ENCODE measurements at places on chromosomes 13 and 19.

DNA sequence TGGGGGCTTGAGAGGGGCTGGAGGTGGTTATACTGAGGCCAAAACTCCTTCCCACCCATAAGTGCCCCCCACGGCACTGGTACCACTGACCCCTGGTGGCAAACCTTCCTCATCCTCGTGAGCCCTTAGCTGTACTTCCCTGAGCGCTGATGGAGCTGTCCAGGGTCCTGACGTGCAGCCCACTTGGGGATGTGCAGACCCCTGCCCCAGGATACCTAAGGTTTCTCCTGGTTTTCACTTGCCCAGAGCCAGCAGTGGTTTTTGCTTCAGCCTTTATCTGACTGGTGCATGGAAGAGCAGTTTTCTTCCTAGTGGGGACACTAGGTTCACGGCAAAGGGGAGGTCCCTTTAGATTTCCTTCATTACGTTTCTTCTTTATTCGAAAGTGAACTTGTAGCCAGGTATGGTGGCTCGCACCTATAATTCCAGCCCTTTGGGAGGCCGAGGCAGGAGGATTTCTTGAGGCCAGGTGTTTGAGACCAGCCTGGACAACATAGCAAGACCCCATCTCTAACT lies 28.7 kb upstream of the KCTD15 start:
- no peak for DNase-seq

- no peak for DNase-seq
Measured at GRCh38 chr19:3151563-3152418, 16.0 kb downstream of the GNA15 start.

- DNase-seq, result no peak
Measured at GRCh38 chr19:34317311-34317927, 47.6 kb upstream of the GPI start.

GRCh38 chr13:97757807-97758206 lies 195.7 kb upstream of the IPO5 start:
- no peak for DNase-seq

GRCh38 chr19:4582980-4583842 lies 23.7 kb upstream of the SEMA6B start:
- no peak for DNase-seq

DNA sequence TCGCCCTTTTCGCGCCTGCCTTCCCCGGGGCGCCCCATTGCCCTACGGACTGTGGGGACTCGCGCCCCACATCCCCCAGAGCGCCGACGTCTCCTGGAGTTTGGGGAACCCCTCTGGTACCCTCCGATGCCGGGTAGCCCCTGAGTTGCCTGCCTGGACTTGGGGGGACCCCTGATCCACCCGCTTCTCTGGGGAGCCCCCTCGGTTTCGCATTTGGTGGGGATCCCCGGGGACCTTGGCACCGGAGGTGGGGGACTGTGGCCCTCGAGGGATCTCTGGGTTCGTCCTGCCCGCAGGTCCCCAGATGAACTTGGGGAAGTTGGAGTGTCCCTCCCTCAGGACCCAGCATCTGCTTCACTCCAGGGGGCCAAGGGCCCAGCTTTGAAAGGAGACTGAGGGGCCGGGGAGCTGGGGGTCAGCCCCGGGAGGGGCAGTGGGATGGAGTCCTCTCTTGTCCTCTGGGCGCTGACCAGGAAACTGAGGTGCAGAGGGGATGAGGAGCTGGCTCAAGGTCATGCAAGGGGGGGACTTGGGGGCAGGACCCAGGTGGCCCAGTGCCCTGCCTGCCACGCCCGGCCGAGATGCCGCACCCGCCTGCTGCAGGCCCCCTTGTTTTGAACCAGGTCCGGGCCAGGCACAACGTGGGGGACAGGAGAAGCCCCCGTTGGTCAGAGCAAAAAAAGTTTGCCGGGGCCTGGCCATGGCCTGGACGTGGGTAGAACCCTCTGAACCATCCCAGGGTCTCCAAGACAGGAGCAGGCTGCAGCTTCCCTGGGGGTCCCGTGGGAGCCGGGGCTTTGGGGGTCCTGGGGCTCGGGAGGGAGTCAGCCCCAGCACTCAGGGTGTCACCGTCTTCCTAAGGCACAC lies 1.0 kb downstream of the EFNA2 start:
- no peak for DNase-seq

GRCh38 chr13:46641274-46642081 lies 88.5 kb downstream of the LRCH1 start:
- DNase-seq, result no peak

GRCh38 chr13:76796851-76797250 lies 89.4 kb downstream of the KCTD12 start:
- no peak for DNase-seq

DNA sequence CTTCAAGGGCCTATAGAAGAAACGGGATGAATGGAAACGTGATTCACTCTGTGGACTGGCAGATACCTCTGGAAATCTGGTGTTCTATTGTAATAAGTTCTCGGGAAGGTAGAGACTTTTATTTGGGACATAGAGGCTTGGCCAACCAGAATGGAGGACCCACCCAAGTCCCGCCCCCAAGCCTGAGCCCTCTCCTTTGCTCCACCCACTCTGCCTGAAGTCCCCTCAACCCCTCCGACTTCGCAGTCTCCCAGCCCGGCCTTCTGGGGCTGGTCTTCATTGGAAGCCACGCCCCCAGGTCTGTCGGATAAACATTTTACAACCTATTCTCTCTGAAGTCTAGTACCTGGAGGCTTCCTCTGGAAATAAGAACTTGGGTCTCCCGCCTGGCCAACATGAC lies 16.9 kb downstream of the FBXL12 start:
- no peak for DNase-seq

GRCh38 chr13:33231339-33231738 lies 54.2 kb downstream of the STARD13 start:
- DNase-seq, result no peak

DNA sequence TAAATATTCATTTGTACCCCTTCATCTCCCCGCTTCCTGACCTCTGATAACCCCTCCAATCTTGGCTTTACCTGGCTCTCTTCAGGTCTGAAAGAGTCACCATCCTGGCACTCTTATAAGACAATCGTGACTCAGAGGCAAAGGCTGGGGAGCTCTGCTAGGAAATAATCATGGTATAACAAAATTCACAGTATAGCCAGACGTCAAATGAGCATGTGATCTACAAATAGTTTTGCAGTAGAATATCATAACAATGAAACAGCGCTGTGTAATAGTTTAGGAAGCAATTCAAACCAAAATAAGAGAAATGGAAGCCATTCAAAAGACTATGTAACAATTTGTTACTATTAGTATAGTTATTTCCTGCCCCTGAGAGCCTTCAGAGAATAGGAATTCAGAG lies 34.2 kb downstream of the RXFP2 start:
- no peak for DNase-seq

- no peak for DNase-seq
Measured at GRCh38 chr13:47036294-47037008, 139.6 kb upstream of the HTR2A start.

GRCh38 chr13:105847527-105848291 lies 687.8 kb downstream of the EFNB2 start:
- no peak for DNase-seq

- no peak for DNase-seq
Measured at GRCh38 chr13:59488436-59488835, 675.3 kb downstream of the DIAPH3 start.

DNA sequence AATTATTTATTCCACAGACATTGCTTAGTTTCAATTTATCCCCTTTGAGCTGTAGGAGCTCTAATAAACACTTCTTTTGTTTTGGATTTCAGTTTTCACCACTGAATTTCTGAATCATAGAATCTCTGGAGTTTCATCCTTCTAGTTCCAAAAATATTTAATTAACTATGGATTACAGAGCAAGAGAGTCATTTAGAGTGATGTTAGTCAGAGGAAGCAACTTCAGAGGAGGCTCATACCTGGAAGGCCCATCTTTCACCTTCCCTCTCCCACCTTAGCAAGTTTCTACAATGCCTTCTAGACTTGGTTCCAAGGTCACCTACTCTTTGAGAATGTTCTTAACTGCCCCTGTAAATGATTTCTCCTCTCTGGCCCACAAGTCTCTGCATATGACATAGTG lies 353.2 kb downstream of the SPRY2 start:
- no peak for DNase-seq

- DNase-seq, result no peak
Measured at GRCh38 chr13:44278166-44278565, 95.5 kb upstream of the SERP2 start.

DNA sequence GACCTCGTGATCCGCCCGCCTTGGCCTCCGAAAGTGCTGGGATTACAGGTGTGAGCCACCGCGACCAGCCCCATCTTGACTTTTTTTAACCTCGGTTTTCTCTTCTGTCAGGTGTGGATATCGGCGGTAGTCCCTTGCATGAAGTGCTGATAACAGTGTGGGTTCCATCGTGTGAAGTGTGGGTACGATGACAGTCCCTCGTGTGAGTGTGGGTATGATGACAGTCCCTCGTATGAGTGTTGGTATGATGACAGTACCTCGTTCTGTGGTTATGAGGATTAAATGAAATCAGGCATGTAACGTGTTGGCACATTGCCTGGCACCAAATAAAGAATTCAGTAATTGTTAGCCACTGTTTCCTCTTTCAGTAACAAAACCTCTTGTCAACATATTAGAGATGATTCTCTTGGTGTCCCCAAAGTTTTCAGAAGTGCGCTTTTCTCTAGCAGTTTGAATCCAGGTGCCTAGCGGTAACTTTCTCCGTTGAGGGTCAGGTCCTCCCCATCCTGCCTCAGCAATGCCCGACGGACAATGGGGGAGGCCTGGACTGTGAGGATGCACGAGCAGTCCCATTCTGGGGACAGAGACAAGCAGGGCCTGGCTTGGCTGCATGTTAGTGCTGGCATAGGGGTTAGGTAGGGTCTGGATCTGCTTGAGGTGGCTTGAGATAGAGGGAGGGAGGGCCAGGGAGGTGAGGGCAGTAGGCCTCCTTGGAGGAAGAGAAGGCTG lies 15.3 kb downstream of the GATAD2A start:
- DNase-seq, result no peak

GRCh38 chr13:34942732-34943435 lies 814 bp downstream of the NBEA start:
- no peak for DNase-seq

DNA sequence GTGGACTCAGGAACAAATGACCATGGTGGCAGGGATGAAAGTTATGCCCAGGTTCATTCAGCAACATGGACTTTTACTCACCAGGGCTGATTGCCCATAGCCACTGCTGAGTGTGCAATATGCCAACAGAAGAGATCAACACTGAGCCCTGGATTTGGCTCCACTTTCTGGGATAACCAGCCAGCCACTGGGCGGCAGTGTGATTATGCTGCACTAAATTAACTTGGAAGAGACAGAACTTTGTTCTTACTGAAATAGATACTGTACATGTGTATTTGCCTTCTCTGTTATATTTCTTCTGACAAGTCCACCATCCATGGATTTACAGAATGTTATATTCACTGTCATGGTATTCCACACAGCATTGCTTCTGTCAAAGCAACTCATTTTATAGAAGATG lies 257.4 kb downstream of the TDRD3 start:
- no peak for DNase-seq

GRCh38 chr13:111467111-111467890 lies 146.9 kb downstream of the TEX29 start:
- no peak for DNase-seq

GRCh38 chr13:113862191-113862930 lies 1.5 kb downstream of the GAS6 start:
- DNase-seq, result no peak

DNA sequence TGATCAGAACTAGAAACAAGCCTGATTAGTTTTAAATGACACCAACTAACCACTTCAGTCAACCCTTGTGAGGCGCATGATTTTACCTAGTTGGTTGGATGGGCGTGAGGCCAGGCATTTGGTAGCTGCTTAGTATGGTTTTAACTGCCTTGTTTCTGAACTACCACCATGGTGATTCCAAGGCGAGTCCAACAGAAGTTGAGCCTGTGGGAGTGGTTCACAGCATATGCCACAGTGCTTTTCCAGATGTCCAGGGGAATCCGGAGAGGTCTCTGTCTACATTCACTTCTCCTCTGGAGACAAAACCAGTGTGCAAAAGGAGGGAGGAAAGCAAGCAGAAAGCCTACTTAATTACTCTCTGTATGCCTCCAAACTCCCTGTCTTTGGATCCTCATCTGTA lies 524.1 kb downstream of the GPC6 start:
- DNase-seq, result no peak

- DNase-seq, result no peak
Measured at GRCh38 chr13:100131863-100132574, 43.1 kb downstream of the PCCA start.

- no peak for DNase-seq
Measured at GRCh38 chr13:25678398-25678797, 306.6 kb downstream of the ATP8A2 start.

- no peak for DNase-seq
Measured at GRCh38 chr19:19578252-19578651, 40.2 kb downstream of the CILP2 start.

GRCh38 chr19:17398902-17399527 lies 5.0 kb upstream of the CCDC194 start:
- DNase-seq, result no peak

DNA sequence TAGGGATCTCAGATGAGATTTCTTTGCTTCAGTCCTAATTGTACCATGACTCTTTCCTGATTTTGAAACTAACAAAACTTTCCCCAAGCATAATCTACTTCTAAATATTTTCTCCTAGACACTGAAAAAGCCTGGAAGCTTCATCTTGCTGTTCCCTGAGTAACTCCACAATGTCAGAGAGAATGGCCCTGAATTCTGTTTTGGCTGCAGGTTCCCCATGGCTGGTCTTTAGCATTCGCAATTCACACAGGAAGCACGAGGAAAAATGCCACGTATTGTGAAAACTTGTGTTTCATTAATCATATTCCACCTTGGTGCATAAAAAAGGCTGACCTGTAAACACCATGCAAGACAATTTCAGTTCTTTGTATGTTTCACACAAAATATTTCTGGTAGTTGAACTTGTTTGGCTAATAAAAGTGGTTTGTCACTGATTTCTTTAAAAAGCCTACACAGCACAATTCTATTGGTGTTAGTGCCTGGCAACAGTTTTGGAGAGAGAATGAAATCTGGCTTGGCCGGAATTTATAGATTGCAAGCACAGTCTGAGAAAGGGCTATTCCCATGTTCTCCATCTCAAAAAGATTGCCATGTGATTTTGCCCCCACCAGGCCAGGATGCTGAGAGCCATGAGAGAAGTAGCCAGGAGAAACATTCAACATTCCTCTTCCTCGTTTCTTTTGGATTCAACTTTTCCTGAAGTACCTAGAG lies 367.1 kb downstream of the NDFIP2 start:
- DNase-seq, result no peak

DNA sequence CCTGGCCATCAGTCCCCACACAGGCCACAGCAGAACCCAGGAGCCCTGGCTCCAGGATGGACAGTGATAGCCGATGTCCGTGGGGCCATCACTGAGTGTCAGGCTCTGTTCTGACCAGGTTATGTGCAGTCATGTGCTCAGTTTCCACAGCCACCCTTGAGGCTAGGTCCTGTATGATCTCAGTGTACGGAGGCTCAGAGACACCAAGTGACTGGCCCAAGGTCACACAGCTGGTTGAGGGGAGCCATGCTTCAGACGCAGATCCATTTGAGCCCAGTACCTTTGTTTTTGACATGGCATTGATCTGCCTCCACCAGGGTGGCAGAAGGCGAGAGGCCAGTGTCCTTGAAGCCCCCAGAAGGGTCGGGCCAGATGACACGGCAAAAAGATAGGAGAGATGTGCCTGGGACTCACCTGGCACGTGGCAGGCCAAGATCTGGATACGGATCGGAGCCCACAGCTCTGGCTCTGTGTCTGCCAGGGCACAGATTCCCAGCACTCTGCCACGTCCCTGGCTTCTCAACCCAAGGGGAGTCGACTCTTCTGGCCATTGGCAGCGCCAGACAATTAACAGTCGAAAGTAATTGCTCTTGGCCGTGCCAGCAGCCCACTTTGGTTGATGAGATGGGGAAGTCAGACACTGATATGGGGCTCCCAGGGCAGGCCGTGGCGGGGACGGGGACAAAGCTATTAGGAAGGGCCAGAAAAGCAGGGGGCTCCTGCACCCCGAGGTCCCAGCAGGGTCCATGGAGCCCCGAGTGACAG lies 15.6 kb downstream of the EVI5L start:
- no peak for DNase-seq
